ENCODE measurements at places on chromosomes 4 and X. TPM values are rescaled to one million over a fixed set of nuclear protein-coding genes. Genes with fewer than 3 reads are reported as not detected.

The GAGE12F gene
- not detected for total RNA-seq

The VMA21 gene
- 23.8 TPM for total RNA-seq

The INPP4B gene
- 29.9 TPM for total RNA-seq

The NLGN3 gene
- total RNA-seq, result 0.66 TPM

The UNC5C gene
- 13.1 TPM for total RNA-seq

The SSX1 gene
- total RNA-seq, result not detected

The SRPX gene
- total RNA-seq, result 2.0 TPM

The PF4V1 gene
- total RNA-seq, result 2.1 TPM

DNA sequence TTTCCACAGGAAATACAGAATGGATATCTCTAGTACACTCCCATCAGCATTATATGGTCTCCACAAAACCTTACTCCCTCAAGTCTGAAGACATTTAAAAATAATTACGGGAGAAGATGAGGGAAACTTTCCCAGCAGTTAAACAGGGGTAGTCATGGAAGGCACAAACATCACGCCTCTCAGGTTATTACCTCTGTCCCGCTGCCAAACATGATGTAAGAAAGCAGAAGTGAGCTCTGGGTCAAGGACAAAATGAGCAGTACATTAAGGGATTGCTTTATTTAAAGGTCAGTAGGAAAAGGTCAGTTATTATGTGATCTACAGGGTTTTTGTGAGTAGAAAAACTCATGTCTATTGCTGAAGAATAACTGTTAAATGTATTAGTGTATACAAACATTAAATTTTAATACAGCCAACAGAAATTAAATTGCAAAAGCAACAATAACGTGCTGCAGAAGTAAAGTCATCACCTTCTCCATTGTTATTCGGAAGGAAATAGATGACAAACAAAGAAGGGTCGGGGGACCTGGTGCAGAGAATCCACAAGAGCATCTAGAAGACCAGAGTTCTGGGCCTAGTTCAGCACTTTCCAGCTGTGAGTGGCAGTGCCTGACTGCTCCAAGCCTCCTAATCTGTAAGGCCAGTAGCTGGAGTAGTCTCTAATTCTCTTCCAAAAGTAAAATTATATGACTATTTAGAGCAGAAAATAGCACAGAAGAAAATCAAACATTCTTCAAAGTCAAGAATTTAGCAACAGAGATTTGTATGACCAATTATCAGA, 171.2 kb downstream of the PPP3CA start:
- H3K27ac ChIP-seq, result no peak overlapping the region
- no peaks in the 10 kb centered on the region for H3K27me3 ChIP-seq
- peaks cover 9% of the 10 kb centered on the region for H3K4me1 ChIP-seq
- H3K36me3 ChIP-seq, result no peaks in the 10 kb centered on the region

DNA sequence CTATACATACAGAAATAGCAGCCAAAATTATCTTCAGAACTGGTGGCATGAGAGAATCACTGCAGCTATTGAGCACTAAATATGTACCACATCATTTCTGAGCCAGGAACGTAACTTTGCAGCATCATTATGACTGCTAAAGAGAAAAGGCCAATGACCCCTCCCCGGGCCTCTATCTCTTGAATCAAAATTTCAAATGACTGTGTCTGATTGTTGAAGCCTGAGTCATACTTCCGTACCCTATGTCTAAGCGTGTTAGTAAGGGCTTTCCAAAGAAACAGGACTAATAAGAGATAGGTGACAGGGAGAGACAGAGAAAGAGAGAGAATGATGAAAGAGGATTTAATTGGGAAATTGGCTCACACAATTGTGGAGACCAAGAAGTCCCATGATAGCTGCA, 445.5 kb upstream of the SPANXN1 start:
- no peaks in the 10 kb centered on the region for H3K4me1 ChIP-seq
- DNase-seq, result no peak
- H3K27me3 ChIP-seq, result no peaks in the 10 kb centered on the region
- H3K27ac ChIP-seq, result no peak overlapping the region
- H3K4me3 ChIP-seq, result no peak overlapping the region

GRCh38 chrX:151177141-151178027, 1.0 kb downstream of the GPR50 start:
- no peaks in the 10 kb centered on the region for H3K4me1 ChIP-seq
- no peak overlapping the region for H3K27ac ChIP-seq
- peak overlapping the region; percentile 36 for H3K4me3 ChIP-seq
- no peak for DNase-seq
- H3K27me3 ChIP-seq, result peaks cover 14% of the 10 kb centered on the region

- H3K4me3 ChIP-seq, result no peak overlapping the region
- DNase-seq, result no peak
- no peaks in the 10 kb centered on the region for H3K27me3 ChIP-seq
- H3K27ac ChIP-seq, result no peak overlapping the region
- no peaks in the 10 kb centered on the region for H3K36me3 ChIP-seq
Measured at GRCh38 chrX:67604979-67605703, 61.3 kb downstream of the AR start.

- H3K4me3 ChIP-seq, result no peak overlapping the region
- DNase-seq, result no peak
- no peaks in the 10 kb centered on the region for H3K4me1 ChIP-seq
- H3K27me3 ChIP-seq, result peaks cover 11% of the 10 kb centered on the region
- no peaks in the 10 kb centered on the region for H3K36me3 ChIP-seq
Measured at GRCh38 chr4:174201871-174202270, 81.6 kb downstream of the FBXO8 start.

DNA sequence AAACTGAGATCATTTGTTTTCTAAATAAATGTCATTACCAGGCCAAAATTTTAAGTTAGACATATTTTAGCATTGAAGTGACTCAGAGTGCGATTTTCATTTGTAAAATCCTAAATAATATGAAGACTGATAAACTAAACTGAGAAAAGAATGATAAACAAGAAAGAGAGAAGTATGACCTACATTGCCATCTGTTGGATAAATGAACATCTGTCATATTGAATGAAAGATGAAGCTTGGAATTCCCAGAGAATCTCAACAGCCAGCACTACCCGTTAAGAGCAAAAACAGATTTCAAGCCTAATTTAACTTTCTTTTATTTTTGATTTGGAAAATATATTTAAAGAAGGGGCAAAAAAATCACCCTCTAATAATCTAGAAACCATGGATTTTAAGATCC, 591.0 kb upstream of the ATOH1 start:
- no peak overlapping the region for H3K4me3 ChIP-seq
- no peak for DNase-seq
- H3K27me3 ChIP-seq, result no peaks in the 10 kb centered on the region
- no peaks in the 10 kb centered on the region for H3K36me3 ChIP-seq

- no peaks in the 10 kb centered on the region for H3K36me3 ChIP-seq
- H3K27me3 ChIP-seq, result no peaks in the 10 kb centered on the region
- H3K4me3 ChIP-seq, result no peak overlapping the region
Measured at GRCh38 chr4:79413886-79414285, 5.9 kb upstream of the GK2 start.

GRCh38 chr4:52684896-52685295, 25.8 kb upstream of the USP46 start:
- no peak overlapping the region for H3K27ac ChIP-seq
- no peaks in the 10 kb centered on the region for H3K4me1 ChIP-seq
- no peaks in the 10 kb centered on the region for H3K36me3 ChIP-seq

- peaks cover 5% of the 10 kb centered on the region for H3K4me1 ChIP-seq
- DNase-seq, result no peak
- no peaks in the 10 kb centered on the region for H3K27me3 ChIP-seq
- no peak overlapping the region for H3K27ac ChIP-seq
Measured at GRCh38 chr4:168765726-168766125, 244.3 kb downstream of the CBR4 start.

DNA sequence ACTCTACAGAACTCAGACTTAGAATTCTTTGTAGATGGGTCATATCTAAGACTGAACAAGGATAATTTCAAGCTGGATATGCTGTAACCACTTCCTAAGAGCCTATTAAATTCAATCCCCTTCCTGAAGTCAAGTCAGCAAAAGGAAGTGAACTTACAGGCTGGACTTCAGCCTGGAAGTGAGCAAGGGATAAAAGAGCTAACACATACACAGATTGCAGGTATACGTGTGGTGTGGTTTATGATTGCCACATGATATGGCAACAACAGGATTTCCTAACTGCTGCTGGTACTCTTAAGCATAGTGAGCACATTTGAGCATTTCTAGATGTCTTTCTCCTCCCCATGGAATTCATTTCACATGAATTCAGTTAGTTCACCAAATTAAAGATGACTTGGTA, 38.2 kb upstream of the UXT start:
- no peak for DNase-seq
- H3K27me3 ChIP-seq, result no peaks in the 10 kb centered on the region
- H3K4me3 ChIP-seq, result no peak overlapping the region

- no peaks in the 10 kb centered on the region for H3K27me3 ChIP-seq
- H3K27ac ChIP-seq, result no peak overlapping the region
- H3K36me3 ChIP-seq, result peaks cover 99% of the 10 kb centered on the region
- no peak overlapping the region for H3K4me3 ChIP-seq
- H3K4me1 ChIP-seq, result no peaks in the 10 kb centered on the region
Measured at GRCh38 chr4:102592256-102592655, 91.1 kb downstream of the NFKB1 start.

- no peak overlapping the region for H3K4me3 ChIP-seq
- H3K27me3 ChIP-seq, result no peaks in the 10 kb centered on the region
- DNase-seq, result no peak
- H3K27ac ChIP-seq, result no peak overlapping the region
- no peaks in the 10 kb centered on the region for H3K36me3 ChIP-seq
- no peaks in the 10 kb centered on the region for H3K4me1 ChIP-seq
Measured at GRCh38 chr4:48297256-48297846, 27.7 kb upstream of the TEC start.

DNA sequence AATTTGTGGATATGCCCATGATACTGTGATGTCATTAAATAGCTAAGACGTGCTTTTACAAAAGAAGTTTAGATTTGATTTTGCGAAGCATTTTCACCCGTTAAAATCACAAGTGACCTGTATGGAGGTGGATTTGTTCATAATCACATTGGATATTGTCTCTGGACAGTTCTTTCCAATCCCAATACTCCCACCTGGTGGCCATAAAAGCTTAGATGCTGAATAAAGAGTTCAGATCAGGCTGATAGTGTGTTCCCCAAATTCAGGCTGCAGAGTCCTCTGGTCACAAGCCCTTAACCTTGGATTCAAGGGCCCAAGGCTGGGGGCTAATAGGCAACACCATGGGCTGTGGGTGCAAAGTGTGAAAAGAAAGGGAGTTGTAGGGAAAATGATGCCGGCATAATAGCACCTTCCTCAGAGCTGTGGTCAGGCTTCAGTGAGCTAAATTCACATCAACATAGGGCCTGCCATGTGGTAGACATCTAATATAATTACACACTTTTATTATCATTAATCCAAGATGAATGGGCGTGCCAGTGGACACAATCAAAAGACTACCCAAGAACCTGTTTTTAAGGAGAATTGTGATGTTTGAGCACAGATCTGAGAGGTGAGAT, 28.1 kb downstream of the SMIM43 start:
- no peaks in the 10 kb centered on the region for H3K36me3 ChIP-seq
- H3K27me3 ChIP-seq, result no peaks in the 10 kb centered on the region
- no peak overlapping the region for H3K27ac ChIP-seq
- H3K4me3 ChIP-seq, result no peak overlapping the region
- no peaks in the 10 kb centered on the region for H3K4me1 ChIP-seq

- H3K36me3 ChIP-seq, result no peaks in the 10 kb centered on the region
- H3K4me3 ChIP-seq, result peak overlapping the region; percentile 29
- H3K27ac ChIP-seq, result no peak overlapping the region
- DNase-seq, result no peak
Measured at GRCh38 chrX:17655211-17656034, 81.9 kb upstream of the SCML1 start.

GRCh38 chr4:109410226-109410625, 23.4 kb upstream of the SEC24B start:
- H3K27ac ChIP-seq, result no peak overlapping the region
- no peaks in the 10 kb centered on the region for H3K36me3 ChIP-seq
- no peaks in the 10 kb centered on the region for H3K27me3 ChIP-seq

All from spleen (tissue), 13 donors.